ENCODE measurements at places on chromosomes 6 and 20.

- no peak for DNase-seq
Observed at GRCh38 chr20:17957505-17958363, 10.9 kb downstream of the SNX5 start.

- peak; percentile 45 for DNase-seq
Observed at GRCh38 chr6:158060455-158061360, 79.0 kb downstream of the SYNJ2 start.

DNA sequence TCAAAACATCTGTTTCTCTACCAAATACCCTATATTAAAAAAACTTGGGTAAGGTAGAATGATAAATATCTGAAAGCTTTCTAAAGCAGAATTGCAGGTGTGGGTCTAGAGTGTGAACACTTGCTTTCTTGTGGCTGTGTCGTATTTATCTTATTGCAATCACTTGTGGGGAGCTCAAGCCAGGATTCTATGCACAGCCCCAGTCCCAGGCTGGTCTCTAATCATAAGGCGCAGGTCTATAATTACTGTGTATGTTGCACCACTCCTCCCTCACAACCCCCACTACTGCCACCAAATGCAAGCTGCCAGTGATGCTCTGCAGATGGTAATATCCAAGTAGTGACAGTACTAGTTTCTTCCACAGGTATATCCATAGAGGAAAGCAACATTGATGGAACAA lies 2.2 kb upstream of the E2F3 start:
- no peak for DNase-seq

GRCh38 chr6:15876406-15876805 lies 213.6 kb upstream of the DTNBP1 start:
- no peak for DNase-seq

GRCh38 chr6:36413489-36414480 lies 26.3 kb upstream of the ETV7 start:
- DNase-seq, result no peak

DNA sequence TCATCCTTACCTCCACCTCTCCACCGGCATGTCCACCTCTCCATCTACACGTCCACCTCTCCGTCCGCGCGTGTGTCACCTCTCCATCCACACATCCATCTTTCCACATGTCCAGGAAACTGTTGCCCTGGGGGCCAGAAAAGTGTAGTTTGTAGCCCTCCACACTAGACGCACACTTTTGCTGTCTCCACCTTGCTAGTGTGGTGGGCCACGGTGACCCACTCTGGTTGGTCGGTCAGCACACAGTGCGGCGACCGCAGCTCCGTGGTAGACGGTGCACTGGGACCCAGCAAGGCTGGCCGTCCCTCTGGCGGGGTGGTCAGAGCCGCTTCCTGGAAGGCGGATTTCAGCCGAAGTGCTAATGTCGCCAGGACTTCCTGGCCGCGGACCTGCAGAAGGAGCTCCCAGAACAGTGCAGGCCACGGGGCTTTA lies 268.6 kb downstream of the DLL1 start:
- DNase-seq, result no peak

DNA sequence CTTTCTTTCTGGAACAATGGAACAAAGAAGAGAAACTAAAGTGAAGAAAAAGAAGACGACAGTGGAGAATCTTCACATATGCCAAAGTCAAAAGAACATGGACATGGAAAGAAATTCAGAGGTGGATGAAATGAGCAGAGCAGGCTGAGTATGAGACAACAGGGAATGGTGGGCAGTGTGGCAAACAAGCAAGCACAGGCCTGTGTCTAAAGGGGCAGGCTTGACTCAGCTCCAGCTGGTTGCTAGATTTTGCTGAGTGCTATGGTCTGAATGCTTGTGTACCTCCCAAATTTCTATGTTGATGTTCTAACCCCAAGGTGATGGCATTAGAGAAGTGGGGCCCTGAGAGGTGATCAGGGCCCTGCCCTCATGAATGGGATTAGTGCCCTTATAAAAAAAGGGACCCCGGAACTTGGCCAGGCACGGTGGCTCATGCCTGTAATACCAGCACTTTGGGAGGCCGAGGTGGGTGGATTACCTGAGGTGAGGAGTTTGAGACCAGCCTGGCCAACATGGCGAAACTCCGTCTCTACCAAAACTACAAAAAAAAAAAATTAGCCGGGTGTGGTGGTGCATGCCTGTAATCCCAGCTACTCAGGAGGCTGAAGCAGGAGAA lies 49.6 kb downstream of the ZMYND8 start:
- DNase-seq, result no peak

- DNase-seq, result no peak
Observed at GRCh38 chr6:150672800-150673199, 73.1 kb downstream of the PLEKHG1 start.

DNA sequence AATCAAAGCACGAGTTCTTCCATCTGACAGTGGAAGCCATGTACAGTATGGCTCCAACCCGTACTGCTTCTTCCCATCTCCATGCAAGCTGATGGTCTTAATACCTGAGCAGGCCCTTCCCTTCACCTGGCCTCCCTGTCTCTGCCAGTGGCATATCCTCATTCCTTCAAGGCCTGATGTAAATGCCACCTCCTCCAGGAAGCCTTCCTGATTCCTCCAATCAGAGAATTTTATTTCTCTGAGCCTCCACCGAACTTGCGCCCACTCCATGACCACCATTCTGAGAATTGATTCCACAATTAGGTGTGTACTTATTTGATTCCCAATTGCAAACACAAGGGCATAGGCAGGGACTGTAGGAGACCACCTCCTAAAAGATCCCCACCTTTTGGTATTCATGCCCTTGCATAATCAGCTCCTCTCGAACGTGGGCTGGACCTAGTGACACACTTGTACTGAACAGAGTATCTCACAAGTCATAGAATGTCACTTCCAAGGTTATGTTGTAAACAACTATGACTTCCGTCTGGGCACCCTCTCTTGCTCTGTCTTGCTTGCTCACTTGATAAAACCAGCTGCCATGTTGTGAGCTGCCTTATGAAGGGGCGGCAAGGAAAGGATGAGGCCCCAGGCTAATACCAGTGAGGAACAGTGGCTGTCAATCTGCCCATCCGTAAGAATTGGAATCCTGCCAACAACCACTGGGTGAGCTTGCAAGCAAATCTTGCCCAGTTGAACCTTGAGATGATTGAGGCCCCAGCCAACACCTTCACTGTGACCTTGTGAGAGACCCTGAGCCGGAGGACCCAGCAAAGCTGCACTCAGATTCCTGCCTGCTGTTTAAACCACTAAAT lies 38.8 kb downstream of the CPNE5 start:
- peak; percentile 20 for DNase-seq

- no peak for DNase-seq
Observed at GRCh38 chr6:14141351-14142062, 23.9 kb downstream of the CD83 start.

- no peak for DNase-seq
Observed at GRCh38 chr6:154476494-154476893, 34.0 kb downstream of the CNKSR3 start.

DNA sequence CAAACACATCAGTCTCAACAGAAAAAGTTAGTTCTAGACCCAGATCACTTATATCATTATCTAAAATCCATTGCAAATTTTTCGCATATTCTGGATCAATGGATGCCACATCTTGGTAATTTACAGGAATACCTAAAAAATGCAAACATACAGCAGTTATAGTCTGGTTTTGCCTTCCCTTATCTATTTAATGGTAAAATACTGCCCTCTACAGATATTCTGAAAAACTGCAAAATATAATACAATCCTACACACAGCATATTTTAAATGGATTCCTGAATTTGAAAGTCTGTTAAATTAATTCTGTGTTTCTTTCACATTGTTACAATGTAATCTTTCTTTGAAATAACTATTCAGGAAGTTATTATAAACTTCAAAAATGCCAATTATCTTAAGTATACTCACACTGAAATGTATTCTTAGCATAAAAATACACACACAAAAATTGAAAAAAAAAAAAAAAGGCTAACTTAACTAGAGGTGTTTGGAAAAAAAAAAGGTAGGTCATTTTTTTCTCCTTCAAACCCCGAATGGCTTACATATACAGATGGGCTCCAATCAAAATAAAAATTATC lies 88.4 kb downstream of the HACE1 start:
- DNase-seq, result peak; percentile 27

DNA sequence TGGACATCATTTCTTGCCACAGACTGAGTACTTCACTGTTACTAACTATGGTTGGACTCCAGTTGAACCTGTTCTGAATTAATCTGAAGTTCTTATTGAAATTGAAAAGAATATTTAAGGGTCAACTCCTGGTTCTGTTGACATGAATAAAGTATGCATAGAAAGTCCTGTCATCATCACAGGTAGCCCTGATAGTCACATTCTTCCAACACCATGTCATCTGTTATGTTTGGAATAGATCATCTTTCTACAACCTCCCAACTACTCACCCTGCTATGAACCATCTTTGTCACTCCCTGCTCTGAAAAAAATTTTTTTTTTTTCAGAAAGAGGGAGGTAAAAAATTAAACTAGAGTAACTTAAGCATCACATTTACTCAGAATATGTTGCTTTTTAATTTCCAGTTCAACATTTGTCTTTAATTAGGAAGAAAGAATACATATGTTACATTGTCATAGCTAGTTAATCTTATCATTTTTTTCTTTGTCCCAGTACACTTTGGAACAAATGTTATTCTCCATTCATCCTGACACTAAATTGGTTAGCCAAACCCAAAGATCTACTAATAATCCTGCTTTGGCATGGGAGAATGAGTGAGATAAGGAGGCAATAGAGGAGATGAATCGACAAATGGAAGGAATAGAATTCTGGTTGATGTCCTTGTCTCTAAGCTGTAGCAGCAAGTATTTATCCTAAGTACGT lies 775.1 kb upstream of the NRSN1 start:
- DNase-seq, result no peak

GRCh38 chr6:157229132-157229618 lies 94.1 kb downstream of the TMEM242 start:
- DNase-seq, result peak; percentile 74

DNA sequence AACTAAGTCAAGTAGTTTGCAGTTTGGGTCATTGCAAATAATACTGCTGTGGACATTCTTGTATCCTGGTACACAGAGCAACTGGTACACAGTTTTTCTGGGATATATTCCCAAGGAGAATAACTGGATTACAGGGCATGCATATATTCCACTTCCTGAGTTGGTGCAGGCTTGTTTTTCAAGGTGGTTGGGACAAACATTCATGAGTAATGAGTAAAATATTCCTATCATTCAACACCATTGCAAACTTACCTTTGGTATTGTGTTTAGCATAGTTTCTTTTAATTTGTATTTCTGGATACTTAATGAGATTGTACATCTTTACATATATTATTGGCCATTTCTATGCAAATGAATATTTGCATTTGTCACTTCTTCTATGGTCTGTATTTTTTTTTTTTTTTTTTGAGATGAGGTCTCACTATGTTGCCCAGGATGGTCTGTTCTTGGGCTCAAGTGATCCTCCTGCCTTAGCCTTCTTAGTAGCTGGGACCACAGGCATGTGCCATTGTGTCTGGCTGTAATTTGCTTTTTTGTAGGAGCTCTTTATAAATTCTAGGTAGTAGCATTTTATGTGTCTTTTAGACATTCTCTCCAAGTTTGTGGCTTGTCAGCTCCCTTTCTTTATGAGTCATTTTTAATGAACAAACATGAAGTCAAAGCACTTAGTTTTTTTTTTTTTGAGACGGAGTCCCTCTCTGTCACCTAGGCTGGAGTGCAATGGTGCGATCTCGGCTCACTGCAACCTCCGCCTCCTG lies 158.7 kb downstream of the SOX4 start:
- DNase-seq, result no peak

GRCh38 chr6:123598011-123598410 lies 38.7 kb downstream of the TRDN start:
- DNase-seq, result no peak

DNA sequence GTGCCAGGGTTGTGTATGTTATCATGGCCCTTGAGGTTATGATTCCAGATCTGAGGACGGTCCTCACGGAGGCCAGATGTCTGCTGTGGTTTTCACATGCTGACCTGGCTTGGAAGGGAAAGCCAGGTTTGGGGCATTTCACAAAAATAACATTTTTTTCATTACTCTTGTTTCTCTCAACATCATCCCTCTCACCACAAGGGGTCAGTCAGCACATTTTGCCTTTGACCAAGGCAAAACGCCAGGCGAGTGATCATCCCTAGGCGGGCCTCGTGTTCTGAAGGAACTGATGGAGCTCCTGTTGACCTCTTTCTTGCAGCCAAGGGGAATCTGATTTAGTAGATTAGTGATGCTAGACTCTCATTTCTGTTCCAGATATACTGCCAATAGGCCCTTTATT lies 133.5 kb downstream of the TBC1D7 start:
- DNase-seq, result no peak

GRCh38 chr20:34427331-34427730 lies 64.3 kb downstream of the ITCH start:
- DNase-seq, result no peak

GRCh38 chr20:59603176-59603575 lies 1.2 kb upstream of the PHACTR3 start:
- DNase-seq, result no peak

DNA sequence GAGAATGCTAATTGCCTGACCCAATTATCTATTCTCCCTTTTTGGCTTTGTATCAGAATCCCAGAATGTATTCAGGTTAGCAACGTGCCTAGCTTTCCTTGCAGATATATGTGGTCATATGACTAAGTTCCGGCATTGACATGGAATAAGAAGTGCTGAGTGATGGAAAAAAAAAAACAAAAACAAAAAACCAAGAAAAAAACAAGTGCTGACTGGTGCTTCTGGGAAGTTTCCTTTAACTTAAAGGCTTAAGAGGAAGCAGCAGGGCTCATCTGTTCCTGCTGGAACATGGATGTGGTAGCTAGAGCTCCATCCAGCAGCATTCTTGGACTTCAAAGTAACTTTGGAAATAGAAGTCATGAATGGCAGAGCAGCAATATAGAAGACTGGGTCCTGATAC lies 10.4 kb upstream of the RPF2 start:
- DNase-seq, result no peak

- no peak for DNase-seq
Observed at GRCh38 chr20:10842116-10842515, 168.3 kb upstream of the JAG1 start.

- DNase-seq, result no peak
Observed at GRCh38 chr20:56711018-56711417, 81.9 kb downstream of the TFAP2C start.

GRCh38 chr6:68197356-68197755 lies 437.7 kb upstream of the ADGRB3 start:
- DNase-seq, result no peak

DNA sequence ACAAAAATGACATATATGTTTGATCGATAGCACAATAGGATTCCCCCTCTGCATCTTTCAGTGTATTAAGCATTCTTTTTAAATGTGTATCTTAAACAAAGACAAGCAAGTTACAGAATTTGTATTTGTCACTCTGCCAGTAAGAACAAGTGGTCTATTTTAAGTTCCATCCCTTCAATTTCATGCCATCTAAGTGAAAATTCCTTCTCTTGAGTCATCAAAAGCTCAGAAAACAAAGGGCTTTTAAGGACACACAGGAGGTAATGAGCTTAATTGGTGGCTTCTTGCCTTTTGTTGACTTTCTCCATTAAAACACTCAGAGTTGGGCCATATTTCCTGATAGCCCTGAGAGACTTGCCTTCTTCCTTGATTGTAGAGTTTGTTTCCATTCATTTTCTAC lies 547.8 kb downstream of the TENT5A start:
- no peak for DNase-seq
